ENCODE measurements at places on chromosomes 13 and 19. TPM values are rescaled to one million over a fixed set of nuclear protein-coding genes. Genes with fewer than 3 reads are reported as not detected.
A peak's percentile ranks its signal among the peaks of the same experiment; 100 is the strongest.

GRCh38 chr13:72823724-72824123 is 41.8 kb downstream of the PIBF1 start:
- H3K27me3 ChIP-seq = no peaks in the 10 kb centered on the region
- H3K27ac ChIP-seq = no peak overlapping the region
- H3K36me3 ChIP-seq = peaks cover 24% of the 10 kb centered on the region
- H3K4me1 ChIP-seq = peaks cover 2% of the 10 kb centered on the region

DNA sequence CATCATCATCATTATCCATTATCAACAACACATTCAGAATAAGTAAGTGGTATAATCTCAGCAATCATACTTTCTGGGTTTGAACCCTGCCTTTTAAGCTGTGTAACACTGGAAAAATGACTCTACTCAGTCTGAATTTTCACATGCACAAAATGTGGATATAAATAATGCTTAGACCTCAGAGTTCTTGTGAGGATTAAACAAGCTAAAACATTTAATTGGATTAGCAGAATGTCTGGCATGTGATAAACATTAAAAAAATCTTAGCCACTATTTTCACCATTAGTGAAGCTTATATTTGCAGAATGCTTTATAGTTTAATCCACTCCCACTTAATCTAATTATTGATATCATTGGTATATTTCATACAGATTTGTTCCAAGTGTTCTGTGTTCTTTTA is 412.3 kb downstream of the RFC3 start:
- H3K27me3 ChIP-seq = no peaks in the 10 kb centered on the region
- DNase-seq = no peak
- no peak overlapping the region for H3K4me3 ChIP-seq
- no peaks in the 10 kb centered on the region for H3K4me1 ChIP-seq
- no peak overlapping the region for H3K27ac ChIP-seq
- H3K36me3 ChIP-seq = no peaks in the 10 kb centered on the region

- no peaks in the 10 kb centered on the region for H3K36me3 ChIP-seq
- no peak within 1 kb of the TSS for H3K27ac ChIP-seq
- peak; percentile 56 for DNase-seq
- peak within 1 kb of the TSS; percentile 75 for H3K4me3 ChIP-seq
Observed at GRCh38 chr13:36673838-36674326, at the start of gene SERTM1. Gene SERTM1 (plus strand): TSS chr13:36674020. CDS start chr13:36695079, 21,059 bp downstream.

The MZT1 gene
- total RNA-seq = 9.3 TPM

The MZF1 gene
- total RNA-seq = 71.3 TPM

- H3K27ac ChIP-seq = peak within 1 kb of the TSS; percentile 97
- H3K36me3 ChIP-seq = peaks cover 4% of the 10 kb centered on the region
- peaks cover 6% of the 10 kb centered on the region for H3K4me1 ChIP-seq
- DNase-seq = no peak
- H3K27me3 ChIP-seq = no peaks in the 10 kb centered on the region
Observed at GRCh38 chr19:1248139-1248785, at the start of gene MIDN. Gene MIDN (plus strand): TSS chr19:1248583. CDS start chr19:1250297, 1,714 bp downstream.

The EEF1AKMT1 gene
- 12.9 TPM for total RNA-seq

GRCh38 chr13:50379584-50379983 is 364.3 kb downstream of the KCNRG start:
- H3K27ac ChIP-seq = no peak overlapping the region
- H3K36me3 ChIP-seq = peaks cover 7% of the 10 kb centered on the region
- no peak overlapping the region for H3K4me3 ChIP-seq
- H3K4me1 ChIP-seq = peaks cover 17% of the 10 kb centered on the region
- DNase-seq = no peak

GRCh38 chr19:45446295-45446694 is 21.5 kb upstream of the FOSB start:
- H3K27me3 ChIP-seq = no peaks in the 10 kb centered on the region
- H3K27ac ChIP-seq = no peak overlapping the region
- DNase-seq = no peak
- no peaks in the 10 kb centered on the region for H3K36me3 ChIP-seq
- H3K4me3 ChIP-seq = no peak overlapping the region

DNA sequence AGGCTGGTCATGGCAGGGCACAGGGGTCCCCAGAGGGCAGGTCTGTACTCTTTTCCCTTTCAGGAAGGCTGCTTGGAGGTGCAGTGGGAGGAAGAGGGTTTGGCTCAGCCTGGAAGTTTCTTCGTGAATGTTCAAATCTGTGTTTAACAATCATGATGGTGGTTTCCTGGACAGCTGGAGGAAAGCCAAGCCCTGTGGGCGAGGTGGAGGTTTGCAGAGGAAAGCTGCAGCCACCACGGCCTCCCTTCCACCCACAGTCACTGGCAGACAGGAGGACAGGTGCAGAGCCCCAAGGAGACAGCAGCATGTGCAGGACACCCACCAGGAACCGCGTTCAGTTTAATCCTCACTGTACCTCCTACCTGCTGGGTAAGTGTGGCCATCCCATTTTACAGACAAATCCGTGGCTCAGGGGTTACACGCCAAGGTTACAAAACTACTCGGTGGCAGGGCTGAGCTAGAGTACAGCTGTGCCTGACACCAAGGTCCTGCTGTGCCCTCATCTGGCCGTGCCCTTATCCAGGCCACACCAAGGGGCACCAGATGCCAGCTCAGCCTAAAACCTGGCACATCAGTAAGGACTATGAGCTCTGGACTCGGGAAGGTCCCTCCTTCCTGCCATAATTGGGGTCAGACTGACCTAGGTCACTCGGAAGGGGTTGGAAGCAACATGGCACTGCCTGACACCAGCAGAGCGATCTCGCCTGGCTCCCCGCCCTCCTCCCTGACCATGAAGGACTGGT is 34.1 kb downstream of the SUGP2 start:
- no peaks in the 10 kb centered on the region for H3K4me1 ChIP-seq
- no peaks in the 10 kb centered on the region for H3K27me3 ChIP-seq
- no peak for DNase-seq
- H3K36me3 ChIP-seq = peaks cover 9% of the 10 kb centered on the region

DNA sequence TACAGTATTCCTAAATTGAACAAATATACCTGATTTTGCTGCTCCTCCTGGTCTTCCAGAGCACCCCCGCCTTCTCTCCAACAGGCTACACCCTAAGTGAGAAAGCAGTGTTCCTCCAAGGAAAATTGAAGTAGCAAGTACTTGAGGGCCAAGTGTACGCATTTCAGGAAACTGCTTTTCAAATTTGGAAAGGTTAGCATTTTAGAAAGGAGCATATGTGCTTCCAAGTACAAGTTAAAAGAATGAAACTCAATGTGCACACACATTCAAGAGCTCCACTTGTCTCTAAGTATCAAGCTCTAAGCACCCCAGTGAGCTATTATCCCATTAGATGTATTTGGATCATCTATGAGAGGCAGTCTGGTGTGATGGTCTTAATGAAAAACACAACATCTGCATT is 25.8 kb downstream of the LHFPL6 start:
- H3K4me3 ChIP-seq = no peak overlapping the region
- H3K27ac ChIP-seq = no peak overlapping the region
- H3K27me3 ChIP-seq = peaks cover 48% of the 10 kb centered on the region
- peaks cover 8% of the 10 kb centered on the region for H3K4me1 ChIP-seq
- H3K36me3 ChIP-seq = no peaks in the 10 kb centered on the region
- DNase-seq = no peak

GRCh38 chr13:22405891-22406290 is 735.0 kb downstream of the FGF9 start:
- H3K4me1 ChIP-seq = peaks cover 16% of the 10 kb centered on the region
- no peak overlapping the region for H3K4me3 ChIP-seq
- no peak overlapping the region for H3K27ac ChIP-seq
- no peak for DNase-seq

The DDA1 gene
- total RNA-seq = 41.4 TPM

DNA sequence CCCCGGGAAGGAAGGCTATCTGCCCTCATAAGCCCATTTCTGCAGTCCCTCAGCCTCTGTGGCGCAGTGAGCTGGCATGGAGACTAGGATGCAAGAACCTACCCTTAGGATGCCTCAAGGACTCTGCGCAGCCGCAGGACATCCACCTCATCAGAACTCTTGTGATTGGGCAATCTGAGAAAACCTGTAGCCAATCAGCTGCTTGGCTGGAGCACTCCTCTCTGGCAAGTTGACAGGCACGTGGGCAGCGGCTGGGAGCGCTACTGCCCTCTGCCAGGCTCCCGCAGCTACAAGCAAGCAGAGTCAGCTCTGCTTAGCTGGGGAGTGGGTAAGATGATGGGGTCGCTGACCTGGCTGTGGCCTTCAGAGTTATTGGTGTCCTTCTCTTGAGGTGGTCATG is 1.5 kb upstream of the ECSIT start:
- no peak overlapping the region for H3K27ac ChIP-seq
- no peak for DNase-seq
- H3K27me3 ChIP-seq = peaks cover 17% of the 10 kb centered on the region
- no peaks in the 10 kb centered on the region for H3K36me3 ChIP-seq
- no peak overlapping the region for H3K4me3 ChIP-seq

All from progenitor cell of endocrine pancreas (in vitro differentiated cells).